Skeletal muscle tissue (tissue), 5 donors: ENCODE measurements at places on chromosomes 12 and 14. TPM values are rescaled to one million over a fixed set of nuclear protein-coding genes. Genes with fewer than 3 reads are reported as not detected.

VAMP1 gene
- 2.6 TPM for total RNA-seq

ADSS1 gene
- 89.8 TPM for total RNA-seq

CEP128 gene
- 6.8 TPM for total RNA-seq

TIMM9 gene
- 42.3 TPM for total RNA-seq

RDH12 gene
- total RNA-seq: 0.52 TPM

NFE2 gene
- 5.2 TPM for total RNA-seq

KRT79 gene
- 1.6 TPM for total RNA-seq

LRRIQ1 gene
- not detected for total RNA-seq

DPY19L2 gene
- 12.5 TPM for total RNA-seq

DUSP6 gene
- 44.9 TPM for total RNA-seq

NINJ2 gene
- 2.6 TPM for total RNA-seq
